ENCODE measurements at places on chromosomes 6 and 20. TPM values are rescaled to one million over a fixed set of nuclear protein-coding genes. Genes with fewer than 3 reads are reported as not detected.

ELOVL5 gene
- total RNA-seq: 91.0 TPM

SLPI gene
- 451 TPM for total RNA-seq

ERVFRD-1 gene
- total RNA-seq: 0.18 TPM

MAVS gene
- 39.6 TPM for total RNA-seq

SLC22A2 gene
- total RNA-seq: not detected

TFAP2D gene
- total RNA-seq: not detected

- DNase-seq: no peak
These were observed 86.9 kb downstream of the CD109 start for GRCh38 chr6:73782911-73783310.

DNA sequence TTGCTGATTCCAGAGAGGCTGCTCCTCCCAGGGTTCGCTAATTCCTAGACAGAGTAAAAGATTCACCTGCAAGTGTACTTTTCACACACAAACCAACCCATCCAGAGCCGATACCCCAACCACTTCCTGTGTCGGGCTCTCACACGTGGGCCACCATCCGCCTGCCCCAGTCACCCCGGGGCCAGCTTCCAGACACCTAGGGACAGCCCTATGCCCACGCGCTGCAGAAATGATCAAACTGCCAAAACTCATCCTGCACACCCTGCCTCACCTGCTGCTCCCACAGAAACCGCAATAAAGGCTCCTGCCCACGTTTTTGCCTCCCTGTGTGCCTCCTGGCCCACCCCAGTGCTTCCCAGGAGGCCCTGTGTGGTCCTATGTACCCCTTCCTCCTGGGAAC, 59.5 kb downstream of the PSMG4 start:
- no peak for DNase-seq

- peak; percentile 8 for DNase-seq
These were observed 1.6 kb downstream of the HLA-DQB1 start for GRCh38 chr6:32664827-32665362.

GRCh38 chr20:32227744-32228688, 20.3 kb downstream of the POFUT1 start:
- DNase-seq: no peak

GRCh38 chr20:48773837-48774418, 53.9 kb downstream of the PREX1 start:
- DNase-seq: no peak

DNA sequence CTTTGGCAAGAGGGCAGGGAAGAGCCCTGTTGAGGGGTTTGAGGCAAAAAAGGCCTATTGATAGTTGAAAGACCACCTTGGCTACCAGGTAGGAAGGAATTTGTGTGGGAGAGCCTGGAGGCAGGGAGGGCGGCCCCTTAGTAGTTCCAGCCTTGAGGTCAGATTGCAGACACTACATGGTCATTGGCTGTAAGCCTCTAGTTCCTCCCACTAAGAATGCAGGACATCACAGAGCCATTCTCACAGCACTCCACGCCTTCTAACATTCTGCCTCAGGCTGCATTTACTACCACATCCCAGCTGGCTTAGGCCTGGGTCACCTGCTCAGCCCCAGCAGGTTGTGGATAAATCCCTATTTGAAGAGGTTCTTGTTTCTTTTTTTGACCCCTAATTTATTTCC, 91.0 kb upstream of the SNX9 start:
- no peak for DNase-seq

GRCh38 chr6:109194880-109195279, 99.6 kb downstream of the CEP57L1 start:
- no peak for DNase-seq

- DNase-seq: no peak
These were observed 143.1 kb downstream of the ADGRG6 start for GRCh38 chr6:142444881-142445301.

GRCh38 chr20:25256226-25256859, 8.5 kb downstream of the PYGB start:
- DNase-seq: no peak

DNA sequence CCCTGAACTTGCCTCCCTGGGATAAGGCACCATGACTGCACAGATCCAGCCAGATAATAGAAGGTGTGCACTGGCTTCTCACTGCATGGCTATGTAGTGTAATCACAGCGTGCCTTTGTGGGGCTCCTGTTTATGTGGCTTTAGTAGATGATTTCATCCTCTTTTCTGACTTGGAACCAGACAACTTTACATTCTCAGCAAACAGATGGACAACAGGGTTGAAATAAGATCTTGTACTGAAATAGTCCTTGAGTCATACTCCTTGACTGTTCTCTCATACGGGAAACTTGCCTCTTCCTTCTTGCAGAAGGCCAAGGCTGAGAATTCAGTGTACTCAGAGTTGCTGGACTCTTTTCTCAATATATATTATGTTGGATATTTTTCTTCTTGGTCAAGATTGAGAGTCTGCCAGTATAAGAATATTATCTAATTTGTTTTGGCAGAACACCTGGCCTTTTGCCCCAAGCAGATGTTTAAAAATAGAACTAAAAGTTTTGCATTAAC, 25.0 kb upstream of the RNF144B start:
- DNase-seq: no peak

DNA sequence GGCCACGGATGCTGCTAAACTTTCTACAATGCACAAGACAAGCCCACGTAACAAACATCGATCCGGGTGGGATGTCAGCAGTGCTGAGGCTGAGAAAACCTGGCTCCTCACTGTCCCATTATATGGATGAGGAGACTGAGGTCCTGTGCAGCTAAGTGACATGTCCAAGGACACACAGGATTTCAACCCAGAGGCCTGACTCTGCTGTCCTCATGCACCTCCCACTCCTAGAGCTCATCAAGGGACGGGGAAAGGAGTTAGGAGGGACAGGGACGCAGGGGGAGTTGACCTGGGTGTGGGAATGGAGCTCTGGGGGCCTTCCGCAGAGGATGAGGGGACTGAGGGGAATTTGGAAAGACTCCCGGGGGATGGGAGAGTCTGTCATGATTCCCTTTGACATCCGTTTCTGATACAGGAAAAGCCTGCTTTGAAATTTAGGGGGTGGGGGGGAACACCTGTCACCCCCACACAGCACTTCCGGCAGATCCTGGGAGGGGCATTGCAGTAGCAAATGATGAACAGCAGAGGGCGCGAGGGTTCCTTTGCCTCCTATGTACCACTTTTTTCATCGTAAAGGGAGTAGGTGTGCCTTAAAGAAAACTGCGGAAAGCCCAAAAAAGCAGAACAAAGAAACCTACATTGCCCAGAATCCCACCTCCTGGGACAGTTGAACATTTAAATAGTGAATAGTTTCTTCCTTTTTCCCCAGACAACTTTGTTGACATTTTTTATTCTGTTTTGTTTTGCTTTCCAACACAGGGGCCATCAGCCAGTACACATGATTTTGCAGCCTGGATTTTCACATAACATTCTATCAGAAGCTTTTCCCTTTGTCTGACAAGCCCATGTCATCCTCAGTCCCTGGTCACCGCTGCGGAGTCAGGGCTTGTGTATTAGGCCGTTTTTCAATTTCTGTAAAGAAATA, 48.6 kb downstream of the SLC2A10 start:
- DNase-seq: peak; percentile 71

GRCh38 chr6:80537118-80537972, 430.9 kb downstream of the BCKDHB start:
- no peak for DNase-seq

GRCh38 chr6:89585154-89585553, 53.4 kb downstream of the LYRM2 start:
- no peak for DNase-seq

DNA sequence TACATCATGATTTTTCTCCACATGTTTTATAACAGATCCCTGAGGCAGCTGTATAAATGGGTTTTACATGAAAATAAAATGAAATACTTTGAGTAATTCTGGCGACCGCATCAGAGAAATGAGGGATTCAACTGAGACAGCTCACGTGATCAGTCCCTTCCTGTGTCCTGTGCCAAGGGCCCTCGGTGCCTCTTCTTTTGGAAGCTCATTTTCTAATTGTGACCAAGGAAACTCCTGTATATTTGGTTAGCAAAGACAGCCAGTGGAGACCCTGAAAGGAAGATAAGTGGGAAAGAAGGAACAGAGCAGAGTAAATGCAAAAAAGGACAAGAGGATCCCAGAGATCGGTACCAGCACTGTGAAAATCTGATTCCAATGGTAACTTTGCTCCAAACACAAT, 129.9 kb downstream of the FYN start:
- DNase-seq: no peak

GRCh38 chr6:154542747-154543146, 32.3 kb upstream of the CNKSR3 start:
- DNase-seq: no peak

GRCh38 chr20:46810448-46811223, 84.0 kb upstream of the EYA2 start:
- DNase-seq: peak; percentile 31

Measured in lung (tissue), 17 donors.